ENCODE measurements at places on chromosomes 7 and 10.

GRCh38 chr10:31698181-31698830, 230.3 kb downstream of the ARHGAP12 start:
- DNase-seq, result no peak

- DNase-seq, result no peak
Measured at GRCh38 chr7:80273327-80273726, 138.7 kb downstream of the GNAI1 start.

- DNase-seq, result no peak
Measured at GRCh38 chr10:52879091-52879807, 106.7 kb upstream of the MBL2 start.

DNA sequence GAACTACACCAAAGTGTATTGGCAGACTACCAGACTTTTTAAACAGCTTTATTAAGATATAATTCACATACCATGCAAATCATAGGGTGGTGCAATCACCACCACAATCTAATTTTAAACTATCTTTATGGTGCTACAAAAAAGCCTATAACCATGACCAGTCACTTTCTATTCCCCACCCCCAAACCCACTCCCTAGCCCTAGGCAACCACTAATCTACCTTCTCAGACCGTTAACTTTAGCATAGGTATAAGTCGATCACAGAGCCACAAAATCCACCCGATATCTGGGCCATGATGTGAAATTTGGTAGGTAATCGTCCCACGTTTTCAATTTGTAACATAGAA, 536 bp upstream of the POM121 start:
- DNase-seq, result no peak

DNA sequence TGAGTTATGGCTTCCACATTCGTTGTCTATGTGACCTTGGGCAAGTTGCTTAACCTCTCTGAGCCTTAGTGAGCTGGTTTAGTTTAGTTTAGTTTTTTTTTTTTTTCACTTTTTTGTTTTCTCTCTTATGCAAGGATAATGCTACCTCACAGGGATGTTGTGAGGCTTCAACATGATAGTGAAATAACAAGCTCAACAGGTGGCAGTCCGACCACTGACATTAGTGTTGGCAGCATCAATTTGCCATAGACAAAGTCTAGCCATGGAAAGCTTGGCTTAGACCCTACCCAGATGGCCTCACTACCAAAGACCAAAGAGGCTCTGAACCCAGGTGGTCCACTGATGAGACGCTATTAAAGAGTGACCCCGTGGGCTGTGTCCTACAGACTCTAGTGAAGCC, 27.2 kb upstream of the UNC5B start:
- DNase-seq, result no peak

DNA sequence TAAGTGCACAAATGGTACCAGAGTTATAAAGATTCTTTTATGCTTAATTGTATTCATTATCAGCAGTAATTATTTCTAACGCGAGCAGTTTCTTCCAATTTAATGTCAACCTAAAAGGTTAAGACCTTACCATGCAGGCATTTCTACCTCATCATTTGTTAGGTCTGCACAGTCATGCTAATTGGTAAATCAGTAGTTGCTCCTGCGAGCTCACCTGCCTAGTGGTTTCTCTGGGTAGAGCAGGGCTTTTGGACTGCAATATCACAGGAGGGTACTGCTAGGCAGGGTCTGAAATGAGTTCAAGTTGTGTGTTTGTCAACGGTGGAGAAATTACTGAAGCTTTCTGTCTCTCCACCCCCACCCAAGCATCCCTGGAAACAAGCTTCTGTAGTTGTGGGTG, 558.5 kb upstream of the MGMT start:
- no peak for DNase-seq

GRCh38 chr10:104297697-104298660, 29.0 kb downstream of the GSTO2 start:
- DNase-seq, result no peak

GRCh38 chr7:42133321-42133720, 103.7 kb downstream of the GLI3 start:
- DNase-seq, result no peak

- no peak for DNase-seq
Measured at GRCh38 chr7:139937715-139938114, 108.7 kb downstream of the TBXAS1 start.

GRCh38 chr10:802506-802905, 113.0 kb upstream of the DIP2C start:
- no peak for DNase-seq

DNA sequence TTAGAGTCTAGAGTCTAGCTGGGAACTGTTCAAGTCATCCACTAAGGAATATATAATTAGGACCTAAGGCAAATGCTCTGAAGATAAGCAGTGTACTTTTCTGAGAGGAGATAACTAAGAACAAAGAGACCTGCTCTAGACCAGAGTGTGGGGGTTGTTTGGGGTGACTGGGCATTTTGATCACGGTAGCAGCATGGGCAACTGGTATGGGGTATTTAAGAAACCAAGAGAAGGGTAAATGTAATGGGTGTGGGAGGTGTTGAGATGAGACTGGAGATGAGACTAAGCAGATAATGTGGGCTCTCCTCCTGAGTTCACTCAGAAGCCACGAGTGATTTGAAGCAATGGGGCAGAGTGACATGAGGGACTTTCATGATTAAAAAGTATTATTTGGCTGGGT, 1082.9 kb downstream of the GATA3 start:
- DNase-seq, result no peak

GRCh38 chr10:79331709-79332108, 15.6 kb upstream of the PPIF start:
- DNase-seq, result no peak

GRCh38 chr7:104126411-104126841, 81.4 kb downstream of the ORC5 start:
- DNase-seq, result no peak

DNA sequence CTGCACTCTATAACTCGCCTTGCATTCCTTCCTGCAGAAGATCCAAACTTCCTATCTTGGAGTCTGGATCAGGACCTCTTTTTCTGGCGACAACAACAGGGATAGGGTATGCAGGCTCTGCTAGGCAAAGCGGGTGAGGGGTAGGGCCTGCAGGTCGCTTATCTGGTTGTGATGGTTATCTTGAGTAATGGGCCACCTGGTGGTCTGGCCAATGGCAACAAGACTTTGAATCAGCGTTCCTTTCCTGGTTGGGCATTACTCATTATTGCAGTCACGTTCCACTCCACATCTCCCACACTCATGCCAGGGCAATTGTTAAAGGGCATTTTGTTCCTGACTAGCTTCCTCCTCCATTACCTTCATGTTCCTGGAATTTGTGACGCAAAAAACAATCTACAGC, 48.4 kb upstream of the PLXDC2 start:
- no peak for DNase-seq

GRCh38 chr7:36279200-36279925, 110.3 kb upstream of the ANLN start:
- DNase-seq, result no peak

DNA sequence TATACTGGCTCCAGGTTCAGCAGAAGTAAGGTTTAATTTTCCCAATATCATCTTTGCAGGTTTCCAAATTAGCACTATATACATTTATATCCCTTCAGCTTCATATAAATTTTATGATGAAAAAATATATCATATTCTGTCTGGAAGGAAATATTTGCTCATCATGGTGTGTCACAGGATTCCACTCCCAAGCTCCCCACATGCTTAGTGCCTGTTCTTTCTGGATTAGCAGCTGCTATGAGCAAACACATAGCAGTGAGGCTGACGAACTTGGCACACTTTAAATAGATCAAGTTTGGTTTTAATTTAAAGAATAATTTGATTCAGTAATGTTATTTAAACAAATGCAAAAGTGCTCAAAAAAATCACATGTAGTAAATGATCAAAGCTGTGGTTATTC, 251.9 kb downstream of the AGMO start:
- no peak for DNase-seq

DNA sequence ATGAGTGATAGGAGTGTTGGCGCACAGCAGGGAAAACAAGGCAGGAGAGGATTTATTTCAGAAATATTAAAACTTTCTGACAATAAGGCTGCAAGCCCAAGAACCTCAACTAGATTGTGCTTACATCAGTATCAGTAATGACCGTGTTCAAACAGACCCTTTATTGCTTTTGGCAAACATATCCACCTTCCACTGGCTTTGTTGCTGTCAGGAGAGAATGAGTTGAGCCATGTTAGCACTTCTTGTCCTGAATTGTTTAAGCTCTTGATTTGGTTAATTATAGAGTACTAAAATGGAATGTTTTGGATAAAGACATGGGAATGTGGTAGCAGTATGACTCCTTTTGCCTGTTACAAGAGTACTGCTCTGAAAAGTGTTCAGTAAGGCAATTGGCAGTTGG, 3.8 kb downstream of the AHCYL2 start:
- no peak for DNase-seq

Measured in anterior cingulate cortex (tissue), 58 donors.